ENCODE measurements at places on chromosomes 4 and X. TPM values are rescaled to one million over a fixed set of nuclear protein-coding genes. Genes with fewer than 3 reads are reported as not detected.

The PPEF2 gene
- total RNA-seq, result not detected

The SLC2A9 gene
- 2.7 TPM for total RNA-seq

The SLITRK2 gene
- total RNA-seq, result not detected

The TMPRSS11A gene
- not detected for total RNA-seq

The XK gene
- total RNA-seq, result not detected

The HTRA3 gene
- 24.6 TPM for total RNA-seq

The KLHL4 gene
- total RNA-seq, result 2.7 TPM

The S100G gene
- not detected for total RNA-seq

The SASH3 gene
- not detected for total RNA-seq

The F8A1 gene
- 18.8 TPM for total RNA-seq

The PPP2R2C gene
- not detected for total RNA-seq

The NPFFR2 gene
- not detected for total RNA-seq
